Iris pigment epithelial cell (primary cell): ENCODE measurements at places on chromosomes 5 and 9.

DNA sequence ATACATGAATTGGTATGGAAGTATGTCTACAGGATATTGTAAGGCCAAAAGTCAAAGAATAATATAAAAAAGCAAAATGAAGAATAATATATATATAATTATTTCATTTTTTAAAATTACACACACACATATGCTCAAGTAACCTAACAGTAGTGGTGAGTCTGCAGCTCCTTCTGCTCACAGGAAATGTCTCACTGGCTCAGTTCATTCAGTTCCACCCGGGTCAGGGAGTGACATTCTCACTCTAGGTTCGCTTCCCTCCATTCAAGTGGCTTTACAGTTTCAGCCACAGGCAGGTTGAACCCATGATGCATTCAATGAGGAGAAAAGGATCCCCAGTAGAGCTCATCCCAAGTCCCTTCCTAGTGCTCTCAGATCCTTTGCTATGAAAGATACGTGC lies 90.8 kb downstream of the SUSD1 start:
- no peak for DNase-seq

DNA sequence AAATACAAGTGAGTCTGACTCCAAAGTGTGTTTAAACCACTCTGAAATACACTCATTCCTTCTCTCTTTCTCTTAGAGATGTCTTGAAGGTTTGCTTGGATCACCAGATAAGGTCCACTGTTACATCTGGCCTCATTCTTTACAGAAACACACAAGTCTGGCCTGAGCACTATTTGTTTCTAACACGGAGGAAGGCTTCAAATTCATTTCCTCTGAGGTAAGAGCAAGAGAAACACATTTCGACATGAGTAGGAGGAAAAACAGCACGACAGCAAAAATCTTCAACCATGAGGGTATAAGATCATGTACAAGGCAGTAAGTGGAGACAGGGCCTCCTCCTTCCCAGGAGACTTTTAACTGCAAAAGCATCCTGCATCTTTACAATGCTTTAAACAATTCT lies 8.0 kb downstream of the SIL1 start:
- DNase-seq, result peak; percentile 96

DNA sequence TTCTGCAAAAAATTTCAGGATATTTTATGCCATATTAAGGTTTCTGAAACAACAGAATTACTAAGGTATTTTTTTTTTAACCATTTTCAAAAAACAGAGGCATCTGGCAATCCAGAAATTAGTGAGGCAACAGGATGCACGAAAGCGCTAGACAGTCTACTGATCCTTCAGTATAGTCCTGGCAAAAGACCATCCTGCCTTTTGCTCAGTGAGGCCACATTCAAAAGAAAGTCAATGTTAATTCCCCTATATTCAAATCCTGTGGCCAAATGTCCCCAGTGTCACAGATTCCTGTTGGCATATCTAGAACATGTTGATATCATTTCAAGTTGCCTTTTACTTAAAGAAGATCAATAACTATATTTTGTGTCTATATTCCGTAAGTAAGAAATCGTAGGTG lies 13.1 kb upstream of the NFIB start:
- no peak for DNase-seq

DNA sequence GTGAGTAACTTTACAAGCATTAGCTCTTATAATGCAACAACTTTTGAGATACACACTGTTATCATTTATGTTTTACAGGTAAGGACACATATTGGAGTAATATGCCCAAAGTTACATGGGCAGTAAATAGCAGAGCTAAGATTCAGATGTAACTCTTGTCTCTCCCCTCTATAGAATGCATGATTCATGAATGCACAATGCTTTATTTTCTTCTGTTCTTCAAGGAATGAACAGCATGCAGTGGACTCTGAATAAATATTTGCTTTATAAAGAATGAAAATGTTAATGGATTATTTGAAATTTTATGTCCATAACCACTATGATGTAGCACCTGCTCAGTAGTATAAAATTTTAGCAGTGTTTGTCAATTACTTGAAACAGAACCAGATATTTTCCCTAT lies 629.5 kb downstream of the KCTD16 start:
- DNase-seq, result peak; percentile 6

GRCh38 chr9:113566016-113566711 lies 102.6 kb downstream of the RGS3 start:
- no peak for DNase-seq

DNA sequence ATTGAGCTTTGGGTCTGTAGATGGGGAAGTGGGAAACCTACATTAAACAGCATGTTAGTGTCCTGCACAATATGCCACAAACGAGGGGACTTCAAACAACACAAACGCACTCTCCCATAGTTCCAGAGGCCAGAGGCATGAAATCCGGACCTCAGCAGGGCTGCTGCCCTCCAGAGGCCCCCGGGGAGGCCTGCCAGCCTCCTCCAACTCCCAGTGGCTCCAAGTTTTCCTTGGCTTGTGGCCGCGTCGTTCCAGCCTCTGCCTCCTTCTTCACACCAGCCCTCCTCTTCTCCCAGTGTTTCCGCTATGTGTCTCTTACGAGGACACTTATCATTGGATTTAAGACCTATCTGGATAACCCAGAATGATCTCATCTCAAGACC lies 13.3 kb upstream of the COL5A1 start:
- DNase-seq, result no peak

GRCh38 chr9:21450733-21451394 lies 10.6 kb downstream of the IFNA1 start:
- peak; percentile 62 for DNase-seq

DNA sequence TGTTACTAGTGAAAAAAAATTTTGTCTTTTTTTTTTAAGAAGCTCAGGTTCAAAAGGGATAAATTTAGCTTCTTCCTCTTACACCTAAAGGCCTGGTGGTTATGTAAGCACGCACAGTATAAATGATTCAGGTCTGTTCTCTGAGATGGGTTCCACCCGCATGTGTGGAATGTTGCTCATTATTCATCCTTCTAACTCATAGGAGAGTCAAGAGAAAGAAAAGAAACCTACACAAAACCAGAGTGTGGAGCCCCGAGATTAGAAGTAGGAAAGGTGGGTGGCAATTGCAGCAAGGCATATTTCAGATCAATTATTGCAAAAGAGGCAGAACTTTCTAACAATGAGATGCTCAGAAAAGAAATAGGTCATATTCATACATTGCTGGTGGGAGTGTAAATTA lies 13.5 kb downstream of the PLAC8L1 start:
- DNase-seq, result no peak

- DNase-seq, result peak; percentile 88
These were observed 103.2 kb downstream of the PDE4D start for GRCh38 chr5:59790376-59790775.

DNA sequence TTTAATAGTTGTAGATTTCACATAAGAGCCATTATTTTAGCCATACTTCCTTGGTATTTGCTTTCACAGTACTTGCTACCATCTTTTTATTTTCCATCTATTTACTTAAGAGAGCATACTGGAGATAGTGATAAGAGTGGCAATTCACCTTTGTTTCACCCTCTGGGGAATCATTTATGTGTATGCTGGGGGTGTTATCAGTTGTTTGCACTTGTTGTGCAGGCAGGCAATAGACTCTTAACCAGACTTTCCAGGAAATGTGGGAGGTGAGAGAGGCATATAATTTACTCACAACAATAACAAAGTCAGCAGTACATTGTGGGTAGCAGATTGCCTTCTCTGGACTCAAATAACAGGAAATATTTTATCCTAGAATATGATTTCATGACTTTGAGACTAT lies 1018.3 kb downstream of the CDH12 start:
- no peak for DNase-seq

- DNase-seq, result no peak
These were observed 45.7 kb downstream of the STOM start for GRCh38 chr9:121324316-121324715.

DNA sequence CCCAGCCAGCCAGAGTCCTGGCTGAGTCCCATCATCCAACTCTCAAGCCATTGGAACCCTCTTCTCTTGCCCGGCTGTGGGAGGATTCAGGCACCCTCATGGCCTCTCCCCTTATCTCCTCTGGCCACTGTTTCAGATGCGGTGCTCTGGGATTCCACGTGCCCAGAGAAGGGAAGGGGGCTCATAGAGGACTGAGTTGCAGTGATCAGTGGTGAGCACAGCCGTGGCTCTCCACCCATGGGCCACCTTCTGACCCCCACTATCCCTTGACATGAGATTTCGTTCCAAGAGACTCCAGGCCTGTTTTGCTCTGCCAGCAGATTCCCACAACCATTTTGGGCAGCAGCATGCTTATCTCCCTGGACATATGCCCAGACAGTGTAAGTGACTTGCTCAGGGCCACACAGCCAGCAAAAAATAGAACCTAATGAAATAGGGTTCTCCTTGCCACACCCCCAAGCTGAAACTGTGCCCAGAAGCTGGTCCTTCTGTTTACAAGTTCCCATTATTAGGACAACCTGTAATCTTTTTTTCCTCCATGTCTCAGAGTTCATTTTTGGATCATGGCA lies 2.7 kb downstream of the GPX3 start:
- DNase-seq, result peak; percentile 44

- peak; percentile 83 for DNase-seq
These were observed 32.6 kb upstream of the PLAC8L1 start for GRCh38 chr5:146137967-146138403.

GRCh38 chr9:35074791-35075190 lies 2.4 kb upstream of the VCP start:
- DNase-seq, result no peak

DNA sequence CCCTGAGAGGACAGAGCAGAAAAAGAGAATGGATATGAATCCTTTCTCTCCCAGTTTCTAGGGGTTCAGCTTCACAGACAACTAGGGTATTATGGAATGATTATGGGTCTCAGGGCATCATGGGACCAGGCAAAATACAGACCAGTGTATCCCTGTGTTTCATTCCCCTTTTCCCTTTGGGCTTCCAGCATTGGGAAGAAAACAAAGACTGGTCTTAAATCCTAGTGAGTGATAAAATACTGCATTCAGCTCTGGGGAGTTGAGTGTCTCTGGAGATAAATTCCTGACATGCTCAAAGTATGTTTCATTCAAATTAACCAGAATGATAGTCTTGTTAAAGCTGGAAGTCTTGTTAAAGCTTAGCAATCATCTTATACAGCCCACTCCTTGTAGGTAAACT lies 2.4 kb upstream of the POU4F3 start:
- DNase-seq, result no peak

DNA sequence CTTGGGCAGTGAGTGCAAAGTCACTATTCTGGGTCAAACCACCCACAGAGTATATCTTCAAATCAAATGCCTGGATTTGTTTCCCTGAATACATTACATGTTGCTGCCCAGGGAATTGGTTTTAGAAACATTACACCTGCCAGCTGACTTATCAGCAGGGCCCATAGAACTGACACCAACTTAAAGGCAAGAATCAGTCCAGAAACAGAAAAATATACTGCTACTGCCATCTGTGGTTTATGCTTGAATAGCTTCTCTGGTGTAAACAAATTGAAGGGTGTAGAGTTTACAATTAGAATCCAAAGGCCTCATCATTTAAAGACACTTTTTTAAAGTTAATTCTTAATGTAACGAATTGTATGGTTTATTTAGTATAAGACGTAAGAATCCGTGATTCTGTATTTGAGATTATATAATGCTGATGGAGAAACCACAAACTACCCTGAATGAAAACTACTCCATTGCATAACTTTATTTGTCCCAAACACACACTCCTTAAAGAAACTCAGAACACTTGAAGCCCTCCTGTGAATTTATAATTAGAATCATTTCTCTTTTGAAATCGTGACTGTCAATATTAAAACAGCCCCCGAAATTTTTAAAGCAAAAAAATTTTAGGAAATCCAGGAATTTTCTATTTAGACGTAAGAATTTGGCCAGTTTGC lies 6.2 kb downstream of the NR6A1 start:
- DNase-seq, result no peak

GRCh38 chr9:75788006-75788634 lies 102.4 kb upstream of the PCSK5 start:
- DNase-seq, result peak; percentile 35

DNA sequence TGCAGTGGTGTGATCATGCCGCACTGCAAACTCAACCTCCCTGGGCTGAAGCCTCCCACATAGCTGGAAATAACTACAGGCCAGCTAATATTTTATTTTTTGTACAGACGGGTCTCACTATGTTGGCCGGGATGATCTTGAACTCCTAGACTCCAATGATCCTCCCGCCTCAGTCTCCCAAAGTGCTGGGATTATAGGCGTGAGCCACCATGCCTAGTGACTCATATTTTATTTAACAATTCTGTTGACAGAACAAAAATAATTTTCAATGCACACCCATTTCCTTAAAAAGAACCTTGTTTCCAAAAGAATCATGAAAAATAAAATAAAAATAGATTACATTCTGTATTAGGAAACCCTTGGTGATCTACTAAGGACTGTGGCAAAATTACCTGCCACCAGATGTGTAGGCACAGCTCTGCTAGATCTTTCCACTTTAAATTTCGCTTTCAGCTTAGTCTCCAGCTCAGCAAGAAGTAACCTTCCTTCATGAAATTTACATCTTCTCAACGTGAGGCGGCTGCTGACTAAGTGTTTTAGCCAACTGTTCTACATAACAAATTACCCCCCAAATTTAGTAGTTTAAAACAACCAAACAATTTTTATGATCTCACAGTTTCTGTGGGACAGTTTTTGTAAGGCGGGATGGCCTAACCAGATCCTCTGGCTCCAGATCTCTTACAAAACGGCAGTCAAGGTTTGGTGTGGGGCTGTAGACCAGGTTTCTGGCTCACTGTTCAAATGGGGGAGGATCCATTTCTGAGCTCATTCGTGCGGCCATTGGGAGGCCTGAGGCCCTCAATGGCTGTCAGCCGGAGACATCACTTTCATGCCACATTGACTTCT lies 32.6 kb upstream of the GOLPH3 start:
- no peak for DNase-seq

GRCh38 chr9:93822229-93822628 lies 132.9 kb downstream of the BARX1 start:
- DNase-seq, result no peak
